ENCODE measurements at places on chromosomes 6 and 20.

- DNase-seq: no peak
Measured at GRCh38 chr6:119201480-119201879, 123.0 kb upstream of the FAM184A start.

GRCh38 chr20:58692579-58693225 lies at the start of gene NPEPL1:
TSS of gene NPEPL1 (plus strand) at chr20:58692800. CDS start at chr20:58692901, 101 bp downstream.
- DNase-seq: peak; percentile 87

DNA sequence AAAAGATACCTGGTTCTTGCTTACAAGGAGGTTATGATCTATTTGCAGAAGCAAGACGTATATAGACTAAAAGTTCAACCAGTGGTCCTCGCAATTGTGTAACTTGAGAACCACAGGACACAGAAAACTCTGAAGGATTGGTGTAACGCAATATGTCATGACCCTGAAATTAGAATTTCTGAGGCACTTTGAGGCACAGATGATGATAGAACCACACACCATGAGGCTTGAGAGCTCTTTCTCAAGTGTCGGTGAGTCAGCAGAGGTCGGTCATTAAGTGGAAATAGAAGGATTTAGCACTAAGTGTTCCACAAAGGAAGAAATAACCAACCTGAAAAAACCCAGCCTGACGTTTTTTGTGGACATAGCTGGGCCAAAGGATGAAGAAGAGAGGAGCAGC lies 15.3 kb upstream of the CCN2 start:
- no peak for DNase-seq

- no peak for DNase-seq
Measured at GRCh38 chr6:87561017-87561416, 28.8 kb downstream of the RARS2 start.

GRCh38 chr20:41526327-41526726 lies 91.8 kb downstream of the CHD6 start:
- no peak for DNase-seq

DNA sequence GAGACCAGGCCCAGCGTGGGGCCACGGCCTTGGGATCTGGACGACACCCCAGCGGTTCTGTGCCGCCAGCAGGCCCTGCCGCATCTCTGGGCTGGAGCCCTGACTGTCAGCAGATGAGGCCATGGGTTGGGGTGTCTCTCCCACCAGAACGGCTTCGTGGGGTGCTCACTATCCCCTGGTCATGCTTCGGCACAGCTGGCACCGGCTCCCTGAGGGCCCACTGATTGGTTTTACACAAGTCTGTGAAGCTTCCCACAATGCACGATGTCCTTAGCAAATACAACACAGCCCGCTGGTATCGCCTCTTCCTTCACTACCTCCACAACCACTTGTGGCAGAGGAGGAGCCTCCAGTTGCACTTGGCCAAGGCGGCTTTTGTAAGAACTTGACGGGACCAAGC lies 94.3 kb downstream of the THBS2 start:
- no peak for DNase-seq

GRCh38 chr20:46683011-46683667 lies 6.1 kb downstream of the TP53RK start:
- DNase-seq: peak; percentile 68

DNA sequence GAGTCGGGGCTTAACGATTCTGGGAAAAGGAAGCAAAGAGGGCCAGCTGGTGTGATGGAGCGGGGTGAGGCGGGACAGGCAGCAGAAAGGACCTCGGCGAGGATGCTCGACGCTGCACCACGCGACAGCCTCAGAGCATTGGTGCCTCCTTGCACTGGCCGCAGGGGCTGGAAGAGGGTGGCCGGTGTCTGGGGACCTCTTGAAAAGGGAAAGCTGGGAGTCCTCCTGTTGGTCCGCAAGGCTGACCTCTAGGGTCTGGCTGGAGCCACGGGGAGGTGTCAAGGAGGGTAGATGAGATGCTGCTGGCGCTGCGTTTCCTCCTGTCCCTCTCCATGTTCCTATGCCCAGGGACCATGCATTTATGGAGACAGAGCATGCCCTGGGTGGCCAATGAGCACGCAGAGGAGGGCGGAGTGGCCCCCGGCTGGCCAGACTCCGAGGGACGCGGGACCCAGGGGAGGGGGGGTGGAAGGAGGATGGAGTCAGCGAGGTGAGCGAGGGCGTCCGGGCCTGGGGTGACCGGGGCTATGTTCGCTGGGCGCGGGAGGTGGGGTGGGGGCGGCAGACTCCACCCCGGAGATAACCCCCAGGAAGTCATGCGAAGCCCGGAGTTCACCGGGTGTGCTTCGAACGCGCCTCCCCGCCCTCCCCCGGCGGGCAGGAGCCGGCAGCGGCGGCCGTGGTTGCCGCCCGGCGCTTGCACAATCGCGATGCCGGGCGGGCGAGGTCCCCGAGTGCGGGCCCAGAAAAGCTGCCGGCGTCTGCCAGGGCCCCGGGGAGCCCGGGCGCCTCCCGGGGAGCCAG lies at the start of gene CYP24A1:
Gene CYP24A1 (minus strand): TSS at position 334 of the 804 bp plus-strand sequence. CDS start 407 bp downstream, outside the sequence.
- peak; percentile 7 for DNase-seq

DNA sequence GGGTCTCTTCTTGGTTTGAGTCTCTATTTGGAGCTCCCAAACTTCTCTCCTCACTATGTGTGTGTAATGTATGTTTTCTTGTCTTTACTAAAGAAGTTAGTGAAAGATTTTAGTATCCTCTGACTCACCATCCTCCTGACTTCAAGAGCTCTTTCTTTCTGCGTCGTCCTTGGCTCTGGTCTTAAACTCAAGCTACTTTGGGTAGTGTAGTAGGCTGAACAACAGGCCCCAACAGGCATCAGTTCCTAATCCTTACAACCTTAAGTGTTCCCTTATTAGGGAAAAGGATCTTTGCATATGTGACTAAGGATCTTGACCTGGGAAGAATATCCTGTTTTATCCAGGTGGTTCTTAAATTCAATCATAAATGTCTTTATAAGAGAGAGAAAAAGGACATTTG lies 810.2 kb downstream of the MAFB start:
- no peak for DNase-seq

DNA sequence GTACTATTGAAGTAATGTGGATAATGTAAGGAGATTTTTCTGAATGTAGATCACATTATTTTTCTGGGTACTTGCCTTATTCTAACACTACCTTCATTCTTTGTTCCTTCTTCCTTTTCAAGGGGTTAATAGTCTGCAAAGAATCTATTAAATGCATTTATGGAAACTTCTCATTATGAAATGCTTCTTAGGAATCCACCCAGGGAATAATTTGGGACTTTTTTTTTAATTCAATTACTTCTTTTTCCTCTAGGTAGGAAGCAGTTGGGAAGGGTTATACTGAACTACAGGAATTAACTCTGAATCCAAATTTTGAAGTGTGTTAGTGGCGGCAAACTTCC lies 173.1 kb downstream of the FOXA2 start:
- no peak for DNase-seq

Measured in erythroblast (primary cell).